Activated CD4-positive, alpha-beta T cell treated with anti-CD3 and anti-CD28 coated beads, Interleukin-2, amount 10 ng/mL, durations not matched to agents 24 days and 14 days (primary cell): ENCODE measurements at places on chromosomes 1 and 21. TPM values are rescaled to one million over a fixed set of nuclear protein-coding genes. Genes with fewer than 3 reads are reported as not detected.

The TNFRSF18 gene
- total RNA-seq, result 250 and 254 TPM in 2 replicates

The AGBL4 gene
- not detected in 2 replicates for total RNA-seq

DNA sequence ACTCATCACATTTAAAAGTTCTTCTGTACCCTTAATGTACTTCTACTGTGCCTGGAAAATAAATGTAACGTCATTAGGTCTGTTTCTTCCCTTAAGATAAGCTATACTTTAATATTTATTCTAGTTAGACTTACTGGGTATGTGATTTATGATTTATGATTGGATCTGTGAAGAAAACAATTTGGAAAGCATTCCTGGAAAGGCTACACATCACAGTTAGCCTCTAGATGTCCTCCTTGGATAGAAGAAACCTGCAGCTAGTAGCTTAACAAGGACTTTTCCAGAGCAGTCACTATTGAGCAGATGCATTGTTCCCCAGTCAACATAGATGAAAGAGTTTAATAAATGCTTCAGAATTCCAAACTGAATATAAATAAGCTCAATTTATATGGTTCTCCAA lies 22.2 kb upstream of the ABL2 start:
- no peaks in the 10 kb centered on the region for H3K36me3 ChIP-seq
- no peak overlapping the region for H3K4me3 ChIP-seq
- no peaks in the 10 kb centered on the region for H3K27me3 ChIP-seq
- DNase-seq, result no peak
- no peaks in the 10 kb centered on the region for H3K4me1 ChIP-seq
- no peak overlapping the region for H3K27ac ChIP-seq

GRCh38 chr1:32665915-32666314 lies 14.9 kb downstream of the RBBP4 start:
- peaks cover 54% of the 10 kb centered on the region for H3K36me3 ChIP-seq
- no peak overlapping the region for H3K4me3 ChIP-seq
- no peaks in the 10 kb centered on the region for H3K27me3 ChIP-seq
- no peak overlapping the region for H3K27ac ChIP-seq
- H3K4me1 ChIP-seq, result peaks cover 2% of the 10 kb centered on the region

GRCh38 chr1:61953076-61953789 lies 211.0 kb downstream of the PATJ start:
- H3K27ac ChIP-seq, result no peak overlapping the region
- no peak for DNase-seq
- no peaks in the 10 kb centered on the region for H3K4me1 ChIP-seq
- H3K4me3 ChIP-seq, result no peak overlapping the region
- no peaks in the 10 kb centered on the region for H3K27me3 ChIP-seq

DNA sequence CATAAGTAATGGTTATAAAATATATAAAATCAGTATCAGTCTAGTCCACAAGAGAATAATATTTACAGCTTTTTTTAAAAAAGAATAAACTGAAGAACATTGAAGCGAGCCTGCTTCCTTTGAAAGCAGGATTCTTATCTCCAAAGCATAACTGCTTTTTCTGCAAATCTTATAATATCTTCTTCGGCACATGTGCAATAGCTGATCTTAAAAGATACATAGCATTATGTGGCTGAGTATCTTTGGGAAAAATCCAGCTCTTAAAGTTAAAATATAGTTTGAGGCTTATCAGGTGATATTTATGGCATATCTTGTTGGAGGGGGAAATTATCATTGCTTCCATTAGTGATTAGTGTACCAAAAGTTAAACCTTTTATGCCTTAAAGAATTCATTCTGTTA lies 523.9 kb upstream of the ADGRL4 start:
- DNase-seq, result no peak
- no peak overlapping the region for H3K27ac ChIP-seq
- no peaks in the 10 kb centered on the region for H3K36me3 ChIP-seq
- no peaks in the 10 kb centered on the region for H3K27me3 ChIP-seq

- H3K4me3 ChIP-seq, result no peak overlapping the region
- H3K4me1 ChIP-seq, result no peaks in the 10 kb centered on the region
Observed at GRCh38 chr1:177256153-177257075, 85.7 kb downstream of the BRINP2 start.

The INAVA gene
- not detected in 2 replicates for total RNA-seq

GRCh38 chr1:180962178-180962577 lies 49.5 kb downstream of the KIAA1614 start:
- DNase-seq, result no peak
- no peak overlapping the region for H3K27ac ChIP-seq
- H3K4me3 ChIP-seq, result no peak overlapping the region
- peaks cover 12% of the 10 kb centered on the region for H3K4me1 ChIP-seq
- H3K27me3 ChIP-seq, result no peaks in the 10 kb centered on the region

DNA sequence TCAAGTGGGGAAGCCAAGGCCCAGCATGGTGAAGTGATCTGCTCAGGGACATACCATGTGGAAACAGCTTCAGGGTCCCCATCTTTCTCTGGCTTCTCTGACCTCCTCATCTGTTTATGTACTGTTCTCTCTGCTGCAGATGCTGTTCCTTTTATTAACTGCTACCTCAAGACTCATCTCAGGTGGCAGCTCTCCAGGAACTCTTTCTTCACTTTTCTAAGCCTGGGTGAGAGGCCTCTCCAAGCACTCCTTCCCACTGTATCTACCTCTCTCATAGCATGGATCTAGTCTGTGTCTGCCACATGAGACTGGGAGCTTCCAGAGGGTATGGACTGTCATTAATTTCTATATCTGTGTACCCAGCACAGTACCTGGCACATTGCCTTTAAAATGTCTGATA lies 73.4 kb upstream of the PPM1J start:
- DNase-seq, result no peak
- H3K36me3 ChIP-seq, result no peaks in the 10 kb centered on the region
- peaks cover 4% of the 10 kb centered on the region for H3K27me3 ChIP-seq
- H3K4me3 ChIP-seq, result no peak overlapping the region

DNA sequence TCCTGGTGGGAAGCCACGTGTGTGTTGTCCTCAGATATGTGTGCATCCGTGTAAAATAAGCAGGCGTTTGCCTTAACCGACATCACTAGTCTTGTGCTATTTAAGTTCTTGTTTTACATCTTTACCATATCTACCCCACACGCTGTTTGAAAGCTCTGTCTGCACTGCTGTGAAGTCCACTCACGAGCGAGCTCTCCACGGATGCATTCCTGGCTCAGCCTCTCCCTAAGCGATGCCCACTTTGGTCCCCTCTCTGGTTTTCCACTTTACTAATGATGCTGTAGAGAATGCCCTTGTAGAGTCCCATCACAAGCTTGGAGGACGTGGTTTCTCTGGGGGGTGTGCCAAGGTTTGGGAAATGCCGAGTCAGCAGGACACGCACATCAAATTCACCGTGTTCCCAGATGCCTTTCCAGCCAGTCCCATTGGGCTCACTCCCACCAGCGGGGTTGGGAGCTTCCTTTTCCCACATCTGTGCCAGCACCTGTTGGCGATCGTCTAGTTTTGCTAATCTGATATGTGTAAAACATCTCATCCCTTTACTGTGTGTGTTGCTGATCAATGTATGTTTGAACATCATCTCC lies 43.8 kb downstream of the ACTL8 start:
- no peaks in the 10 kb centered on the region for H3K36me3 ChIP-seq
- H3K27ac ChIP-seq, result no peak overlapping the region
- H3K4me1 ChIP-seq, result peaks cover 3% of the 10 kb centered on the region
- DNase-seq, result no peak
